ENCODE measurements at places on chromosomes 5 and 9. TPM values are rescaled to one million over a fixed set of nuclear protein-coding genes. Genes with fewer than 3 reads are reported as not detected.
A peak's percentile ranks its signal among the peaks of the same experiment; 100 is the strongest.

Gene IL3
- total RNA-seq, result not detected

- no peak for DNase-seq
These were observed 246.9 kb downstream of the FANCC start for GRCh38 chr9:95070549-95071021.

Gene C5orf58
- total RNA-seq, result not detected

Gene TARS1
- total RNA-seq, result 257 TPM

DNA sequence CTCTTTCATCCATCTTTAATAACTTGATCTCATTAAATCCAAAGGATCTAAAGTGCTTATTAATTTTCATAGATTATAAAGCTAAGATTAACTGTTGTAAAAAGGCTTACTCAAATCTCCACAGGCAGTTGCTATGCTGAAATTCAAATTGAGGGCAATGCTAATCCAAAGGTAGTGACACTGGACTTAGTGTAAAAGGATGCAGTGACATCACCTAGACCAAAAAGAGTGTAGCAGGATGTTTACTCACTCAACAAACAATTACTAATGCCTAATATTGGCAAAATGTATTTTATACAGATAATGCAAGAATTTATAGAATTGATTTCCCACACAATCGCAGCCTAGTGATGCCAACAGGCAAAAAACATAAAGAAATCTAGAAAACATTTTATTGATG, 756.2 kb downstream of the CDH9 start:
- DNase-seq, result no peak

GRCh38 chr9:76365028-76365427, 29.2 kb downstream of the RFK start:
- DNase-seq, result peak; percentile 84

Gene CATSPER3
- total RNA-seq, result 0.10 TPM

- DNase-seq, result peak; percentile 49
These were observed 83.2 kb upstream of the SMIM15 start for GRCh38 chr5:61245486-61245885.

DNA sequence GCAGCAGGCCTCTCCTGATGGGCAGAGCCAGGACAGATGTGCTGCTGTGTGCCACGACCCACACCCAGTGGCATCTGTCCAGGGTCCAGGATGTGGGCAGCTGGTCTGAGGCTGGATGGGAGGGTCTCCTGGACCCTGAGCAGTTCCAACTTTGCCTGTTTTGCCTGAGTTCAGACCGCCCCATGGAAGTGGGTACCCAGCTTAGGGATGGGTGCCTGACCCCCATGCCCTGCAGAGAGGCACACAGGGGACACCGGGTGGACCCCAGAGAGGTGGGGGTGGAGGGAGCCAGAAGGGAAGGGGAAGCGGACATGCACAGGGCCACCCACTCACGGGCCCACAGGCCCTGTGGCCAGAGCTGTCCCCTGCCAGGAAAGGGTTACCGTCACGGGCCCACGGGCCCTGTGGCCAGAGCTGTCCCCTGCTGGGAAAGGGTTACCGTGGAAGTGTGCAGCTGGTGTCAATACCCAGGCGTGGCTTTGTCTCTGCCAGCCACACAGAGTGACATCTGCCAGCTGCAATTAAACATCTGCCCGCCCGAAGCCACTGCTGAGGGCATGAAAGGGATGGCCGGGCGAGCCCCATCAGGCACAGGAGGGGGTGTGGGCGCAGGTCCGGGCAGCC, 50.0 kb downstream of the NACC2 start:
- no peak for DNase-seq

Gene RBM22
- total RNA-seq, result 43.2 TPM

Gene CTNNA1
- 250 TPM for total RNA-seq

Gene GMCL2
- not detected for total RNA-seq

GRCh38 chr9:72474676-72475075, 46.7 kb upstream of the TMC1 start:
- DNase-seq, result no peak

Gene CXCL14
- 0.44 TPM for total RNA-seq

Gene CDC25C
- total RNA-seq, result 7.9 TPM

DNA sequence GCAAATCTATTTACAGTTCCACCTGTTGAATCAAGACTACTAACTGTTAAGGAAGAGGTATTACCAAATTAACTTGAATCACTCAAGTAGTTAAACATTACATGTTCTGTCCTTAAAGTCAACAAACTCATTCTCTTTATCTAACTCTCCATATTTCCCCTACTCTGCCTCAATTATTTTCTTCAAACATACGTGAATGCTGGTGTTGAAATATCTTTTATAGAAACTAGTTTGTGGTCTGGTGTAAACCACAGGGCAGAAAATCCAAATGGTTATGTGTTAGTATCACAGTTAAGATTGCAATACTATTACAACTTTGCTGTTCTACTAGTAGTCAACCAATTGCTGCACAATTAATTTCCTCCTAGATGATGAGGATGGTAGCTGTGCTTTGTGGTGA, 603.5 kb downstream of the KCTD16 start:
- DNase-seq, result no peak

- DNase-seq, result no peak
These were observed 6.8 kb downstream of the C9orf43 start for GRCh38 chr9:113417370-113417769.

Gene CDC37L1
- total RNA-seq, result 15.3 TPM

DNA sequence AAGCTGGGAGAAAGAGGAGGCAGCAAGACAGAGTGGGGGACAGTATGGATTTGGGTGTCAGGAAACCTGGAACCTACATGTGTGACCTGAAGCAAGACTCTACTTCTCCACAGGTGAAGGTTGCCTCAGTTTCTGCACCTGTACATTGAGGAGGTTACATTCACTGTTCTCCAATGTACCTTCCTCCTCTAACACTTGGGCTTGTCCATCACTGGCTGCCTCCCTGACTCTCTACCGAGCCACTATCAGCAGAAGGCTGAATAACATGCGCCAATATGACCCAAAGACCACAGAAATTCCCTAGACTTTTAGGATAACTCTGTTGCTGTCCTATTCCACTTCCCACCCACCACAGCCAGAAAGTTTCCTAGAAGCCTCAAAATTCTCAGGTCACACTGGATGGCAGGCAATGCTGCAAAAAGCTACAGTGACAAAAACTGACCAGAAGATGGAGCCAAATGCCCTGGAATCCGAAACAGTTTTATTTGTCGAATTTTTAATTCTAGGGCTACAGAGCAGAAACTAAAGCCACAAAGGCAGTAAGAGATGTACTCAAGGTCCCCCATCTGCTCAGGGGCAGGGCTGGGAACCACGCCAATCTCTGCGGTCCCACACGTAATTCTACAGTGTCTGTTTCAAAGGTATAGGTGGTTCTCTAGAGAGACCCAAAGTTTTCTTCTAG, 64.4 kb downstream of the FAM114A2 start:
- DNase-seq, result no peak

DNA sequence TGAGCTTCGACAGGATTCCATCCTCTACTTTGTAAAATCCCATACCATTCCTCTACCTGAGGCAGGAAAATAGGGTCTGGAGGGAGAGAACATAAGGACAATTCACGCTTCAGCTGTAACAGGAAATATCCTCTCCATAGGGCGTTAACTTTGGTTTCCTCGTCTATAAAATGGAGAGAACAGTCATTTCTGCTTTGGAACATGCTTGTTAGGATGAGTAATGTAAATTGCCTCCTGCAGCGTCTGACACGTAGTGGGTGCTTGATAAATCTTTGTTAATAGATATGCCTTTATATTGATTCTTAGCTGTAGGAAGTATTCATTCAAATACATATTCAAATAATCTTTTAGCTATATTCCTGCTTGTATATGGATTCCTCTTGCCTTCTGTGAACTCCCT, 711 bp upstream of the SUB1 start:
- no peak for DNase-seq

DNA sequence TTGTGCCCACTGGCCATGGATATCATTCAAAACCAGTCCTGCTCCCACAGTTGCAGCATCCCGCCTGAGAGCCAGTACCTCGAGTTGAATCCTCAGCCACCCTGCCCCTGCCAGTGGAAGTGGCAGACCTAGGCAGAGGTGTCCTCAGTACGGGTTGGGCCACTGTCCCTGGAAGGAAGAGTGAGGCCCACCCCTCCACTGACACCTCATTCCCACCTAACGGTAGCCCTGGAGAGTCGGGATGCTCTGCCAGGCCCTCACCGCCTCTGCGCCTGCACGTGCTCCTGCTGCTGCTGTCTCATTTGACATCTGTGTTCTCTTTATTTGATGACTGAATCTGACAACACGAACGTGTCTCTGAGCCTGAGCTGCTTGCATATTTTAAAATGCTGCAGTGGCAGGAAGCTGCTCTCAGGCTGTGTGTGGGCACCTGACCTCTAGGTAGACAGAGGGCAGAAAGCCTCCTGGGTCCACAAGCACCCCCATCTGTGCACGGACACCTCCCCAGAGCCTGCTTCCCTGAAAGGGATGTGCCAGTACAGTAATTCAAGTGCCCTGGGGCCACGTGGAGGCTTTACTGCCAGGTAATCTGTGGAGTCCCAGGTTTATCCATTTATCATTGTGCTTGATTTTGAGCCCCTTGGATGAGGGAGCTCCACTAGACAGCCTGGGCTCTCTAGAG, 194.7 kb downstream of the CACNA1B start:
- no peak for DNase-seq

DNA sequence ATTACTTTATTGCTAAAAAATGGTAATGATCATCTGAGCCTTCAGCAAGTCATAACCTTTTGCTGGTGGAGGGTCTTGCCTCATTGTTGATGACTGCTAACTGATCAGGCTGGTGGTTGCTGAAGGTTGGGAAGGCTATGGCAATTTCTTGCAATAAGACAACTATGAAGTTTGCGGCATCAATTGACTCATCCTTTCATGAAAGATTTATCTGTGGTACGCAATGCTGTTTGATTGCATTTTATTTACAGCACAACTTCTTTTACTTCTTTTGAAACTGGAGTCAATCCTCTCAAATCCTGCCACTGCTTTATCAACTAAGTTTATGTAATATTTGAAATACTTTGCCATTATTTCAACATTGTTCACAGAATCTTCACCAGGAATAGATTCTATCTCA, 58.3 kb upstream of the ACO1 start:
- no peak for DNase-seq

DNA sequence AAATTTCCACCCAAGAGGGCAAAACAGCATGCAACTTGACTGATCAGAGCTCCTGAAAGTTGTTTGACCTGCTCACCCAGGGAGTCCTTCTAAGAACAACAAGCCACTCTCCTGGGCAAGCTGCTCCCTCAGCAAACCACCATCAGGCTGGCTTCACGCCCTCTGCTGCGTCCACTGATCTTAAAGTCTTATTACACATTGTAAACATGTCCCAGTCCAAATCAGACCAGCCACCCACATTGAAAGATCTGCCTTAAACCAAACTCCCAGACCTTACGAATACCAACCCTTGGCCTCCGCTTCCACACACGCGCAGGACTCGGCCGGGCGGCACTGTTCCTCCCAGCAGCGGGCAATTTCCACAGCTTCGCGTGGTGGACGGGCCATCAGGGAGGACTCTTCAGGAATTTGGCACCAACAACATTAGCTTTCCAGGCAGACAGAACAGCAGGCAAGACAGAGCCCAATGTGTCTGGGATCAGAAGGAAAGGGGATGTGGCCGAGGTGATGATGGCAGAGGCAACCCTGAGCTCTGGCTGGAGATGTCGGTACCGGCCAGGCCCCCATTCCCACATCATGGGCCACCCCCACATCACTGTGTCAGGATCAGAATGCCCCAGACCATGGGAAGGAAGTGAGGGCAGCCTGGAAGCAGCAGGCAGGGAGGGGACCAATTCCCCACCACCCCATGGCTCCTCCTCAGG, 56.8 kb downstream of the SEMA4D start:
- no peak for DNase-seq

Gene MINAR2
- not detected for total RNA-seq

Gene PDGFRB
- not detected for total RNA-seq

GRCh38 chr9:130932255-130933079, 6.6 kb downstream of the FIBCD1 start:
- no peak for DNase-seq

Gene AQP7
- total RNA-seq, result not detected
